ENCODE measurements at places on chromosomes 2 and 18.

- DNase-seq = peak; percentile 72
Observed at GRCh38 chr18:10453806-10454680, at the start of gene APCDD1. TSS of gene APCDD1 (plus strand) at chr18:10454635. CDS start at chr18:10454982, 347 bp downstream.

DNA sequence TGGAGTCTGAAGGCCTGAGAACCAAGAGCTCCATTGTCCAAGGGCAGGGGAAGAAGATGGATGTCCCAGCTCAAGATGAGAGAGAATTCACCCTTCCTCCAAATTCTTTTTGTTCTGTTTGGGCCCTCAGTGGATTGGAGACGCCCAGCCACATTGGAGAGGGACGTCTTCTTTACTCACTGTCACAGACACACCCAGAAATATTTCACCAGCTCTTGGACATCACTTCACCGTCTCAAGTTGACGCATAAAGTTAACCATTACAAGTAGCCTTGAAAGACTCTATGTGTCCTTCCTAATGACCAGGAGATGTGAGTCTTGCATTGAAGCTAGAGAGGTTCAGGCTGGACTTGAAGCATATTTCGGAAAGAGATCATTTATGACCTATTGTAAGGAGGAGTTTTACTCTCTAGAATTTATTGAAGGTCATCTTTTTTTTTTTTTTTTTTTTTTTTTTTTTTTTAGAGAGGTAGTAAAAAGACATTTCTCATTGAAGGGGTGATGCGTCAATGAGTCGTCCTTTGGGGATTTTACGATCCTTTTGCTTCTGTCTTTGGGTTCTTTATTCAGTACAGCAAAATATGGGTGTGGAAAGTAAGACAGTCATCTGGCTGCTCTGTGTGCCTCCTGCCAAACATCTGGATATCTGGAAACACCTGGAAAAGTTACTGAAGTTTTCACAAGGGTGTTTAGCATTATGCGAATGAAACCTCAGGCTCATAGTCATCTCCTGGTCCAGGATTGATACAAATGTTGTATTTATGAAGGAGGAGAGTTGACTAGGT, 118.1 kb downstream of the PRPF40A start:
- peak; percentile 15 for DNase-seq

GRCh38 chr2:79717364-79718007, 204.6 kb downstream of the CTNNA2 start:
- DNase-seq = peak; percentile 92

GRCh38 chr2:123738643-123739042, 286.4 kb upstream of the CNTNAP5 start:
- DNase-seq = no peak

DNA sequence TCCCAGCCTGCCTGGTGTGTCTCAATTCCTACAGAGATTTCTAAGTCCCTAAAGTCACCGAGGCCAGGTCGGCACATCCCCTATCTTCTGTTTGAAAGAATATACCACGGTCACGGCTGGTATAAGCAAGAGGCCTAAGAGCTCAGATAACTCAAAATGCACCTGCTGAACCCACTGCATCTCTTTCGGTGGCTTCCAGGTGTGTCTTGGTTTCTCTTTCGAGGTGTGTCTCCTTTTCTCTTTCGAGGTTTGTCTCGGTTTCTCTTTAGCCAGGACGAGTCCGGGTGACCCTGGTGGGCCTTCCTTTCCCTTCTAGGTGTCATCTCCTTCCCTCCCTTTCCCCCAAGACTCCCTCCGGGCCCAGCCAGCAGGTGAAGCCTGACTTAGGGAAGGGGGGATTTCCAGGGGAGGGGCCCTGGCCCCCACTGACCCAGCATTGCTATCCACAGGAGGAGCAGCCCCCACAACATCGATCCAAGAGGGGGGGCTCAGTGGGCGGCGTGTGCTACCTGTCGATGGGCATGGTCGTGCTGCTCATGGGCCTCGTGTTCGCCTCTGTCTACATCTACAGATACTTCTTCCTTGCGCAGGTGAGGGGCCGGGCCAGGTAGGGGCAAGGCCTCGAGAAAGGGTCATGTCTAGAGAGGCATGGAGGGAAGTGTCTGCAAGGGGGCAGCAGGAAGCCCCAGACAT, 8.4 kb downstream of the ITM2C start:
- DNase-seq = no peak

DNA sequence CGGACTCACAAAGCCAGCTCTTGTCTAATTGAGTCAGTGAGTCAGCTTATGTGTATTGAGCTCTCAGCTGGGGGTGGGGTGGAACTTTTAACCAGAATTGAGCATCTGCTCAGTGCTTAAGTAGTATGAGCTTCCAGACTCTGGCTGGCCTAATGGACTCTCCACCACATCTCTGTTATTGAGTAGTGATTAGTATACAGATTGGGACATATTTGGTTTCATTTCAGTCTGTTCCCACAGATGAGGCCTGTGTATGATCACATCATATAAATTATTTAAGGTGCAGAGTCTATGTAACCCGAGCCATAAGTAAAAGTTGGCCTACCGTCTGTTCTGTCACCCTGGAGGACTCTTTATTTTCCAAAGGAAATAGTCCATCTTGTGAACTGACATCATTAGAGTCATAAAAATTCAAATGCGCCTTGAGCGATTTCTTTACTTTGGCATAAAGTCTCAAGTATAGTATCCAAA, 152.1 kb downstream of the THSD7B start:
- no peak for DNase-seq

DNA sequence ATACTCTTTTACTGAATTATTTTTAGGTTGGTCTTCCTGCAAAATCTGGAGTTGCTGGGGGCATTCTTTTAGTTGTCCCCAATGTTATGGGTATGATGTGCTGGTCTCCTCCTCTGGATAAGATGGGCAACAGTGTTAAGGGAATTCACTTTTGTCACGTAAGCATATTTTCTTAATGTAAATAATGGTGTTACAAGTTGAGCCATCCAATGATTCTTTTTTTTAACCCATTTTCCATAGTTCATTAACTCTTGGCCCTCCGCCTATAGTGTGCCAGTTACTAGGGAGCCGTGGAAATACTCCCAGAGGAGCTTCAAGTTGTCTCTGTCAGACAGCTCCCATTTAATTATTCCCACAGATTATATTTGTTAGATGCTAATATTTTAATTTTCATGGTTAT, 49.8 kb downstream of the GLS start:
- no peak for DNase-seq

DNA sequence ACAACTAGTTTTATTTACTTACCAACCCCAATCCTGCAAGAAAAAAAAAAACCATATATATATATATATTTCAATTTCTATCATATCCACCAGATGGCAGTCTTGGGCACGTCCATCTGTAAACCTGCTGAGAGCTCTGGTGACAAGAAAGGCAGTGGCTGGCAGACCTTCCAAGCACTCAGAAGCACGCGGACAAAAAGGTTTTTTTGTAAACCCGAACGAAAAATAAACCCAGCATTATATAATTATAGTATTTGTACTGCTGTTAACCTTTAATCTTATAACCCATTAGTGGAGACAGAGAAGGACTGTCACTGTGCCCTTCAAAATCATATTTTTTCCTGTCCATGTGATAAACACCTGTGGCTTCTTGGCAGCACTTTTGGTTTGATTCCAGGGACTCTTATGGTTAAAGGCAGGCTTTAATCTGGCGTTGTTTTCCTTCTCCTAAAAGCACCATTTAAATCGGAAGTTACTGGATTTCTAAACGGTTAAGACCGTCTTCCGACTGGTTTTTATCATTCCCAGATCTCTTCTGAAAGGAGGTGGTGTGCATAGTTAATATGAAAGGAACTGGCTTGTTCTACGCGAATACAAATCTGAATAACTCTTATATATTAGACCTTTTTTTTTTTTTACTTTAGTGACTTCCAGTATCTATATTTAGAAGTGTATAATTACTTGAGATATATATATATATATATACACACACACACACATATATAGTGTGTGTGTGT, 31.0 kb upstream of the SLC3A1 start:
- DNase-seq = peak; percentile 68

- peak; percentile 39 for DNase-seq
Observed at GRCh38 chr18:56309104-56309503, 329.3 kb downstream of the TXNL1 start.

GRCh38 chr2:98658816-98659490, 50.6 kb downstream of the UNC50 start:
- no peak for DNase-seq

- DNase-seq = peak; percentile 33
Observed at GRCh38 chr2:143779021-143779420, 649.8 kb downstream of the ARHGAP15 start.

GRCh38 chr2:118062048-118062447, 26.2 kb upstream of the INSIG2 start:
- no peak for DNase-seq

DNA sequence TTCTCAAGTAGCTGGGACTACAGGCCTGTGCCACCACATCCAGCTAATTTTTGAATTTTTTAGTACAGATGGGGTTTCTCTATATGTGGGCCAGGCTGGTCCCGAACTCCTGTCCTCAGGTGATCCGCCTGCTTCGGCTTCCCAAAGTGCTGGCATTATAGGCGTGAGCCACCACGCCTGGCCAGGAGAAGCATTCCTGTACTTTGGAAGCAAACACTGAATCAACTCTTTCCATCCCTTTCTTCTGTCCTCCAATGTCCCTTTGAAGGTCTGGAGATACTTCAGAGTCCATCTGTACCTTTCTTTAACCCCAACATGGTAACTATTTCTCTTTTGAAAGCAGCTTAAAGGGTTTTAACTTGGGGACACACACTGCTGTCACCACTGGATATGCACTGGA, 23.6 kb upstream of the MAP4K4 start:
- no peak for DNase-seq

- DNase-seq = peak; percentile 60
Observed at GRCh38 chr2:144944546-144945220, 424.8 kb upstream of the ZEB2 start.

- DNase-seq = no peak
Observed at GRCh38 chr2:220935789-220936321, 636.2 kb downstream of the EPHA4 start.

DNA sequence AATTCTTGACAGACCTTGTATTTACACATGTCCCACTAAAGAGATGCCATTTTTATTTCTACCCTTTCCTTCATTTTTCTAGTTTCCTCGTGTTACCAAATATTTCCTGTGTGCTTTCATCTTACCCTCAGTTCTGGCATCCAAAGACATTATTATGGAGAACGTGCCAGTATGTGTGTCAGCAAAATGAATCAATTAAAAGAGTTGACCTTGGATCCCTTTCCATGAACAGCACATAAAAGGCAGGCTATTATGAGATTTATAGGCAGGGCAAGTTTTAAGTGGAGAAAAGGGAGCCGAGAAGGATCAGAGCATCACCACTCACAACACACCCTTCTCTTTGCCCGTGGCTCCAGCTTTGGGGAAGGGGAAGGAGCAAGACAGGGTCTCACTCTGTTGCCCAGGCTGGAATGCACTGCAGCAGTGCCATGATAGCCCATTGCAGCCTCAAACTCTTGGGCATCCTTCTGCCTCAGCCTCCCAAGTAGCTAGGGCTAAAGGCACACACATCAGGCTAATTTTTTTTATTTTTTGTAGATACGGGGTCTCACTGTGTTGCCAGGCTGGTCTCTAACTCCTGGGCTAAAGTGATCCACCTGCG, 149.9 kb downstream of the GFPT1 start:
- DNase-seq = no peak

DNA sequence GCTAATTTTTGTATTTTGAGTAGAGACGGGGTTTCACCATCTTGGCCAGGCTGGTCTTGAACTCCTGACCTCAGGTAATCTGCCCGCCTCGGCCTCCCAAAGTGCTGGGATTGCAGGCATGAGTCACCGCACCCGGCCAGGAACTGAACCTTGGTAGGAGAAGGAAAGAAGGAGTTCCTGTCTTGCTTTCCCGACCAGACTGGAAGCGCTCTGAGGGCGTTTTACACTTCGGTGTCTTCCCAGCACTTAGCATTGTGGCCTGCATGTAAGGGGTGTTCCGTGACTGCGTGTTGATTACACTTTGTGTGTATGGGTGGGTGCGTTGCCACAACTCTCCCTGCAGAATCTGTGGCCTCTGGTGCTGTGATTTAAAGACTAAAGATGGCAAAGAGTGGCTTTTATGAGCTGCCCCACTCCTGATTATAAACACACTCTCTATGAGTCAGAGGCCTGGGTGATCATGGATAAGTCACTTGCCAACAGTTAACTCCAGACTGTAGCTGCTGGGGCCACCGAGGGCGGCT, 46.0 kb downstream of the ODC1 start:
- DNase-seq = no peak

GRCh38 chr2:144666032-144666431, 146.1 kb upstream of the ZEB2 start:
- no peak for DNase-seq

DNA sequence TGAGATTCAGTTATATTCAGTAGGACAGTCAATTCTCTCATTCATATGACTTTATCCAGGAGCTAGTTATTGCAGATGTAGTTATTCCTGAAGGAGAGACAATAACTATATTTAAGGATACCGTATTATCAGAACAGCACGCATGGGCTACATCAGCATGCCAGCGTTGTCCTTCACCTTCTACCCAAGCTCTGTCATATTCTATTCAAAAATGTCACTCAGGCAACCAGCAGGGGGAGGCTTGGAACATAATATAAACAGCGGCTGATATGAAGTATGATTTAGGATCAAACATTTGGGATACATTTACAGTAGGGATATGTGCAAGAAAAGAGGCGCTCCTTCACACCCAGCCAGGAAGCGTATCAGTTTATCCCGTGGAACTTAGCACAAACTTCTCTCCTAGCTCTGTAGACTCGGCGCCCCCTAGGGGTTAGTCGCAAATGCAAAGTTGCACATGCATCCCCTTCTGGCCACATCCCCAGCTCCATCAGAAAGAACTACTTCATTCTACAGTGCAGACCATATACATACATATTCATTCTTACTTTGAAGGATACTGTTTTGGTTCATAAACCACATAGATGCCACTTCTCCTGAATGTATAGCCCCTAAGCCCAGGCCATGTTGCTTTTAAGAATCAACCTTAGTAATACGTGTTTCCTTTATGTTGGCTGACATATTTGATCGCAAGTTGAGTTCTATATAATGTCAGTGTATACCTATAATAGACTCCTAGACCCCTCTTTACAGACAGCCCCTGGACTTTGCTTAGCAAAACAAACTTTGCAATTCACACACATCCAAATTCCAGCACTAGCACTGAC, 759.4 kb downstream of the ADCYAP1 start:
- DNase-seq = peak; percentile 17

GRCh38 chr2:221883976-221884375, 311.9 kb upstream of the EPHA4 start:
- no peak for DNase-seq

- DNase-seq = peak; percentile 40
Observed at GRCh38 chr2:164061129-164061746, 325.4 kb upstream of the FIGN start.

GRCh38 chr18:58324824-58325480, 280.9 kb downstream of the NEDD4L start:
- no peak for DNase-seq

GRCh38 chr2:231182513-231182899, 15.9 kb upstream of the ARMC9 start:
- DNase-seq = no peak

DNA sequence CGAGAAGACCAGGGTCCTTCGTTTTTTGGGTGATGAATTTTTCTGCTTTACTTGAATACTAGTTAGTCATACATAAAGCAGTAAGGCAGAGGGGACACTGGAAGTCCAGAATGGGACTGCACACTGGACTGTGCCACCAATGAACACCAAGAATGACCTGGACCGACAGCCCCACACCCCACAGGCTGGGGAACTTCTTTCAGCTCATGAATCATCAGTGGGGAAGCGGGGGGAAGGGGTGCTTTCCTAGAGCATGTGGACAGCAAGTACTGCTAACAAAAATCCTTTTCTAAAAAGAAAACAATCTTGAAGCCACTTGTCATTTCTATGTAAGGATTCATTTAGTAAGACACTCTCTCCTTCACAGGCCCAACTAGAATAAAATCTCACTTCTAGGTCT, 86.0 kb downstream of the DTNB start:
- peak; percentile 82 for DNase-seq
